ENCODE measurements at places on chromosomes 2 and 18. TPM values are rescaled to one million over a fixed set of nuclear protein-coding genes. Genes with fewer than 3 reads are reported as not detected.
A peak's percentile ranks its signal among the peaks of the same experiment; 100 is the strongest.

- DNase-seq = no peak
Measured at GRCh38 chr2:200779214-200779613, 32.5 kb upstream of the BZW1 start.

DNA sequence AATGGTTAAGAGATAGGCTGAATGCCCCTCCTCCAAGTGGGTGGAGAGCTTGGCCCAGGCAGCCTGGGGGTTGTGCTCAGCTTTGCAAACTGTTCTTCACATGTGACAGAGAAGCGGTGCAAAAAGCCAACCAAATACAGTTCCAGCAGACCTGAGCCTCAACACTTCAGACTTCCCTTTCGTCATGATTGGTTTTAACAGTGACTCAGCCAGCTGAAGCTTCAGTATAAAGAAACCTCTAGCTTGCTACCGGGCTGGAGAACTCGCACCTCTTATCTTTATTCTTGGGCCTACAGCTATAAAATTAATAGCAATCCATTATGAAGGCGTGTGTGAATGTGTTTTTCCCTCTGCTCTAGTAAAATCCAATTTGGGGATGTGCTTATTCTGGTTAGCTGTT is 20.0 kb downstream of the SETBP1 start:
- no peak for DNase-seq

DNA sequence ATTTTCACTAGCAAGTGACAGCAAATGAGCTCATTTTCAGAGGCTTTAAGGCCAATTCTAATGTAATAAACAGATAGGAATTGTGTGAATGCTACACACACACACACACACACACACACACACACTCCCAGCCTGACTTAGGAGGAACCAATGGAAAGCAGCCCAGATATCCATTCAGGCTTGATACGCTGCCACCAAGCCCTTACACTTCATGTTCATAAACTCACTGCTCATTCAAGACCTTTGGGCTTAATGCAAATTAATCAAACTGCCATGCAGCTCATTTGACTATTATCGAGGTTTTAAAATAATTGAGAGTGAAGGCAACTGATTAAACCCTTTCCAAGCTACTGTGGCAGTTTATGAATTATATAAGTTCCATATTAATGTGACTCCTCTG is 298.9 kb upstream of the NCKAP5 start:
- DNase-seq = no peak

GRCh38 chr2:100998235-100998573 is 3.9 kb upstream of the RPL31 start:
- no peak for DNase-seq

DNA sequence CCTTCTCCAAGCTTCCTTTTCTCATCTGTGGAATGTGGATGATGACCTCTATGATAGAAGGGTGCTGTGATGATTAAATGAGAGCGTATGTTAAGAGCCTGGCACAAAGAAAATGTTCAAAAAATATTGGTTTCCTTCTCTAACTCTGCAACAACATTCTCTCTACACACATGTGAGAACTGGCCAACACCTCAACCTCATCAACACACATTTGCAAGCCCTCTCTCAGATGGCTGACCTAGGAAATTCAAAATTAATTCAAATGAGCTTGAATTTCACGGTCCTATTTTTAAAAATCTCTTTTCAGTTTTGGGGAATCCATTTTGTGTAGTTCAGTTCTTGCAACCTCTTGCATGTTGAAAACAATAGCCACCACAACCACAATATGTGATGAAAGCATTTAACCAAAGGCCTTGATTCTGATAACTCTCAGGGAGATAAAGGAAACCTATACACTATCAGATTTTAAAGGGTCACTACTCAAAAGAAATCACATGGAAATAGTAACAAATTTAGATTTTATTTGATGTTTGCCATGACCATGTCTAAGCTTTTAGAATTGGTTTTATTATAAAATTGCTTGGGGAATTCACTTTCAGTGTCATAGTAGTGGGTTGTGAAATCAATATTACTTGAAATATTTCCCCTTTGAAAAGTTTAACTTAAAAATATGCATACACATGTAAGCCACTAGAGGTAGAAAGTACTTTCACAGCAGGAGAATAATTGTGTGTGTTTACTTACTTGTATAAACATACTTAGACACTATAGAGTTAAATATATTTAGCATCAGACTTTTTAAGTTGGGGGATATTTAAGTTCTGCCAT is 16.6 kb upstream of the NABP1 start:
- no peak for DNase-seq

DNA sequence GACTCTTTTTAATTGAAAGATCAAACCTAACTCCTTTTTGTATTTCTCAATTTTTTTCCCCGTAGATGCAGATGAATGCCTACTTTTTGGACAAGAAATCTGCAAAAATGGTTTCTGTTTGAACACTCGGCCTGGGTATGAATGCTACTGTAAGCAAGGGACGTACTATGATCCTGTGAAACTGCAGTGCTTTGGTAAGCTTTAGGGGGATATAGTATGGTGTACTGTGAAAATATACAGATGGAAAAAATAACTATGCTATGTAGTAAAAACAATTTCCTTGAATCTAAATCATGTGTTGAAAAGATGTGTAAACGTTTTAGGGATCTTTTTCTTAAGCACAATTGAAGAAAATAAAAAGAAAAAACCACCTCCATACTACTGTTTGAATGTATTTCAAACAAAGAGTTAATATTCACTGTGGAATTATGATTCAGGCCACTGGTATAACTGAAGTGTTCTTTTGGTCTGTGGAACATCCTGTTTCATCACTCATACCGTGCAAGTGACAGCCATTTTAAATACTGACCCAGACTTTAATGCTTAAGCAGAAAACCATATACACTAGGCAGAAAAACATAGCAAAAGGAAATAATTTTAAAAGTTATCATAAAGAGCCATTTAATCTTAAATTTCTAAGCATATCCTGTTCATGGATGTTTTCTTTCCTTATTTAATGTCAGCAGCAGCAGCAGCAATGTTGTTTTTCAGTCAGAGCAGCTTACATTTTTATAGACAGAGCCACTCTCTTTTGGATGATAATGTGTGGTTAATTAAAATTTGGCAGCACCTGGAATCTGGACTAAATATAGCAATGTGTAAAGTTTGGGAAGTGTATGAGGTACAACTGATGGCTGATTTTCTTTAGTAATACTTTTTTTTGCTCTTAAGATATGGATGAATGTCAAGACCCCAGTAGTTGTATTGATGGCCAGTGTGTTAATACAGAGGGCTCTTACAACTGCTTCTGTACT is 112.8 kb upstream of the RASGRP3 start:
- no peak for DNase-seq

DNA sequence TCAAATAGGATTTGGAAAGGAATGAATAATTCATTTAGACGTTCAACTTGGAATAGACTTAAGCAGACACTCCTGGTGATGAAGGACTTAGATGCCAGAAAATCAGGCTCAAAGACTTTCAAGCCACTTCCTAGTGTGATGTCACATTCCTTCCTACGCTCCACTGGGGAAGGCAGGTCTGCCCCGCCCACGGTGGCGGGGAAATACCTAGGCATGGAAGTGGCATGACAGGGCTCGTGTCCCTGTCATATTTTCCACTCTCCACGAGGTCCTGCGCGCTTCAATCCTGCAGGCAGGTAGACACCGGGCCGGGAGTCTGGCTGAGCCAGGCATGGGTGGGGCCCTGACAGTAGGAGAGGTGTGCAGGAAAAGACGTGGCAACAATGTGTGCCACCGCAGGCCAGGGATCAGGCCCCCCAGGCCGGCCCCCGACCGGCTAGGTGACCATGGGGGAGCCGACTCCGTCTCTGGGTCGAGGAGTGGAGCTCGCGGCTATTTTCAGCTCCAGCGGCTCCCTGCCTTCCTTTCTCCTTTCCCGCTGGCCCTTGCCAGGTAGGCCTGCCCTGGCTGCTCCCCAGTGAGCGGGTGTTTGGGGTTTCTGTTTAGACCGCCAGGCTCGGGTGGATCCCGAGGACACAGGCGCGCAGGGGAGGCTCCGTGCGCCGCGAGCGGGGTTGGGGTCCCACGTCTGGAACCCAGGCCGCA is at the start of gene IL1RL2:
Gene IL1RL2, plus strand, starts transcription at position 233 of the 705 bp plus-strand sequence. CDS start 845 bp downstream, outside the sequence.
- DNase-seq = no peak

DNA sequence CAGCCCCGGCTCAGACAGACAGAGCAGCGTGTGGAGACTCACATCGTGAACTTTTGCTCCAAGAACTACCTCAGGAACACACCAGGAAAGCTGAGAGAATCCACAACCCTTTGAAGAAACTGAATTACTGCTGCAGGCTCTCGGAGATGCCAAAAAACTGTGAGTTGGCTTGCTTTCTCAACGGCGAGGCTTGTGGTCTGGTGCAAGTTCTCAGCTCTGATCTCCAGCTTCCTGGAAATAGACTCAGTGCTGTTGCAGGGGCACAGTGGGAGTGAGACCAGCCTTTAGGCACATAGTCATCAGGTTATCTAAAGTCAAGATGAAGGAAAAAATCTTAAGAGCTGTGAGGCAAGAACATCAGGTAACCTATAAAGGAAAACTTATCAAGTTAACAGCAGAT is 273.7 kb upstream of the LRATD1 start:
- no peak for DNase-seq

GRCh38 chr18:37575646-37576045 is 10.0 kb upstream of the CELF4 start:
- no peak for DNase-seq

DNA sequence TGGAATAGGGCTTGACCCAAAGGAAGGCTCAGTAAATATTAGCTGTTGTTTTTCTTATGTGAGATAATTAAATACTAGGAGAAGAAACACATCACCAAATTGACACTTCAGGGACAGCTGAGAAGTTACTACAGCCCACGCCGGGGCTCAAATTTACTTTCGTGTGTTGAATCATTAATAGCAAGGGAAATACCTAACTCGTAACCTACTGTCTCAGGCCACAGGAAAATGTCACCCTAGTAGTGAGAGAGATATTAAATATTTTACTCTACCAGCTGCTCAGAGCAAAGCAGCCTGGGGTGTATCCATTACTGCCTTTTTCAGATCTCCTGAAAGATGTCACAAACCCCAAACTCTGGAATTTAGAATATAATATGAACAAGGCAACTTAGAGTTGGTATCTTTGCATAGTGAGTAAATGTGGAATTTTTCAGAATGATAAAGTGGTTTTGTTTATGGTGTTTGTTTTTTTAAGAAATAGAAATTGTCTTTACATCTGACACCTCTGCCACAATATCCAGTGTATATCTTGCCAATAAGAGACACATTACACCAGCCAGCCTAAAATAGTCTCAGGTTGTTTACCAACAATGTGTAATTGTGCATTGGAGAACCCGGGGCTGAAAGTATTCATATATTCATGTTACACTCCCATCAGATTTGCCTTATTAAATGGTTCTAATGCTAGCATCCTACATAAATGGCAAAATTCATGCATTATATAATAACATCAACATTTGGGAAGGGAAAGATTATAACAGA is 48.4 kb downstream of the ATP8B1 start:
- DNase-seq = no peak

GRCh38 chr18:35478520-35479435 is 19.0 kb downstream of the INO80C start:
- DNase-seq = no peak

DNA sequence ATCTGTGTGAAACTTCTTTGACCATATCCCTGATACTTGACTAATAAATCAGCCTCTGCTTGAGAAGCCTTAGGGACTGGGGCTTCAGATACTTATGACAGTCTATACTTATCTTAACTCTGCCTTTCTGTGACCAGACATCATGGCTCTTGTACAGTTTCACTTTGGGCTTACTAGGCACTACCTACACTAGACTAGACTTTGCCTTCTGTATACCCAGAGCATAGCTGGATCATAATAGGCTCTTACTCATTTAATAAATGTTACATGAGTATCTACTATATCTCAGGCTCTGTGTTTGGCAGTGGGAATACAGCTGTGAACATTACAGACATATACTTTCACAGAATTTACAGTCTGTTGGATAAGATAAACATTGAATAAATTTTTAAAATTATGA is 9.0 kb downstream of the UGP2 start:
- DNase-seq = no peak

- DNase-seq = no peak
Measured at GRCh38 chr2:111189106-111189505, 68.4 kb downstream of the BCL2L11 start.

DNA sequence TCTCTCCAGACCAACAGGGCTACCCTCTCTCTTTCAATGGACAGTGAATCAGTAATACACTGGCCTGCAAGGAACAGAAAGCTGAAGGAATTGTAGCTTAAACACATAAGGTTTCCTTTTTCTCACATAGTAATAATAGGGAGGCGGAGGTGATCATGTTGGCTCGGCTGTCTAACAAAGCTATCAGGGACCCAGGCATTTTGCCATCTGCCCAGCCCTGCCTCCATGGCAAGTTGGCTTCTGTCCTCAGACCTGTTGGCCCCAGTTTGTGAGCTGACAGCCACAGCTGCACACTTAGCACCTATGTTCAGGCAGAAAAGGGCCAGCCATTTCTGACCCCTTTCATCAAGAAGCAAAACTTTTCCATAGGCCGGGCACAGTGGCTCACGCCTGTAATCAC is 2.0 kb upstream of the CHRNG start:
- no peak for DNase-seq

- DNase-seq = peak; percentile 25
Measured at GRCh38 chr2:205972113-205972512, 113.9 kb downstream of the INO80D start.

- no peak for DNase-seq
Measured at GRCh38 chr2:230692760-230693159, 19.9 kb upstream of the CAB39 start.

GRCh38 chr2:233152541-233152940 is 92.4 kb downstream of the INPP5D start:
- DNase-seq = no peak

GRCh38 chr2:203853271-203853670 is 14.3 kb upstream of the CTLA4 start:
- DNase-seq = no peak

GRCh38 chr2:236977063-236977851 is 108.4 kb upstream of the COPS8 start:
- DNase-seq = no peak

DNA sequence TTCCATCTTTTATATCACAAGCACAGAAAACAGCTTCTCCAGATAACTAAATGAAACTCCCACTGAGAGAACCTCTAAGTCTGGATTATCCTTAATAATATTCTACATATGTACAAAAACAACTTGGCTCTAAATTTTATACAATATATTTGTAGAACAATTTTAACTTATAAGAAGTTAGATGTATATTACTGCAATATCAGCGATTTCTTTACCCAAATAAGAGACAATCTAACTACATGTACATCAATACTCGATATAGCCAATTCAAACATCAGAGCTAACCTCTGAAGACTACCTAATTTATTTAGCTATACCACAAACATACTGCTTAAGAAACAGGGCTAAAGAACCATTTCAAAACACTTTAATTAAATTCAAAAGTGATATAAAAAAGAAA is 148.6 kb downstream of the ROCK1 start:
- DNase-seq = no peak

The CRYGC gene
- not detected for polyA plus RNA-seq

The LYPD6 gene
- polyA plus RNA-seq = 11.9 TPM

The SLC9A4 gene
- not detected for polyA plus RNA-seq

The CPO gene
- polyA plus RNA-seq = 0.57 TPM

The CRYBA2 gene
- polyA plus RNA-seq = not detected

The ITGB1BP1 gene
- polyA plus RNA-seq = 72.3 TPM

The TRABD2A gene
- polyA plus RNA-seq = 24.7 TPM

The NXPH2 gene
- 1.4 TPM for polyA plus RNA-seq

The FTCDNL1 gene
- polyA plus RNA-seq = 0.18 TPM
